ENCODE measurements at places on chromosomes 3 and 15. TPM values are rescaled to one million over a fixed set of nuclear protein-coding genes. Genes with fewer than 3 reads are reported as not detected.

RBMS3 gene
- not detected for polyA plus RNA-seq

CELSR3 gene
- polyA plus RNA-seq, result 0.28 TPM

OCA2 gene
- not detected for polyA plus RNA-seq

UROC1 gene
- not detected for polyA plus RNA-seq

ANAPC13 gene
- polyA plus RNA-seq, result 90.9 TPM

AHSG gene
- not detected for polyA plus RNA-seq

IREB2 gene
- polyA plus RNA-seq, result 14.6 TPM

LRRC15 gene
- not detected for polyA plus RNA-seq

DNA sequence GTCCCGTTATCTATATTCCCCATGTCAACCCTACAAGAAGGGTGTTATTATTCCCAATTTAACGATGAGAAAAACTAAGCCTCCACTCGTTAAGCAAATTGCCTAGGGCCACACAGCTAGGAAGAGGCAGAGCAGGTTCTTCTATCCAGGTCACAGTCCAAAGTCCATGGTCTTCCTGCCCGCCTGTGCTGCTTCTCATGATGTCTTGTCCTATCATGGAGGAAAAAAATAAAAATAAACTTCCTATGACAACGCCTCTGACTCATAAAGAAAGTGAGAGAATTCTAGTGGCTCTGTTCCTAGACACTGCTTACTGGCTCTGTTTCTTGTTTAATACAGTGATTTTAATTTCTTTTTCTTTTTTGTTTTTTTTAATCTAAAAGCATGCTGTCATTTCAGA, 9.7 kb downstream of the COL8A1 start:
- no peak overlapping the region for H3K27ac ChIP-seq
- no peak overlapping the region for H3K4me3 ChIP-seq
- H3K4me1 ChIP-seq, result no peaks in the 10 kb centered on the region
- H3K36me3 ChIP-seq, result no peaks in the 10 kb centered on the region
- DNase-seq, result no peak
- H3K27me3 ChIP-seq, result peaks cover 9% of the 10 kb centered on the region

GRCh38 chr3:67447393-67447792, 207.0 kb downstream of the SUCLG2 start:
- H3K36me3 ChIP-seq, result peaks cover 14% of the 10 kb centered on the region
- no peak for DNase-seq
- no peaks in the 10 kb centered on the region for H3K27me3 ChIP-seq
- no peak overlapping the region for H3K4me3 ChIP-seq
- peaks cover 5% of the 10 kb centered on the region for H3K4me1 ChIP-seq

DNA sequence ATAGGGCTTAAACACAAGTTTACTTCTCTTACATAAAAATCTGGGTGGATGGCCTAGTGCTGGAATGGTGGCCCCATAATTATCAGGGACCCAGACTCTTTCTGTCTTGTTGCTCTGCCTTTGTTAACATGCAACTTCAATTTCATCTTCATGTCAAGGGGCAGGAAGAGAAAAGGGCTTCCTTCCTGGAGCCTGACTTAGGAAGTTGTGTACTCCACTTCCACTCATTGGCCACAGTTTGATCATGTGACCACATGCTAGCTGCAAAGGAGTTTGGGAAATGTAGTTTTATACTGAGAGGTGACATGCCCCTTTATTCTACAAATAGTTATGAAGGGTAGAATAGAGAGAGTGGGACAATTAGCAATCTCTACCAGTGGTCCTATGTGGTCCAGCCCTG, 39.3 kb downstream of the RHCG start:
- DNase-seq, result no peak
- peaks cover 67% of the 10 kb centered on the region for H3K27me3 ChIP-seq
- peaks cover 8% of the 10 kb centered on the region for H3K36me3 ChIP-seq
- no peaks in the 10 kb centered on the region for H3K4me1 ChIP-seq

GRCh38 chr3:190692256-190692655, 170.2 kb downstream of the GMNC start:
- H3K36me3 ChIP-seq, result peaks cover 14% of the 10 kb centered on the region
- H3K27me3 ChIP-seq, result peaks cover 5% of the 10 kb centered on the region
- H3K4me1 ChIP-seq, result no peaks in the 10 kb centered on the region

DNA sequence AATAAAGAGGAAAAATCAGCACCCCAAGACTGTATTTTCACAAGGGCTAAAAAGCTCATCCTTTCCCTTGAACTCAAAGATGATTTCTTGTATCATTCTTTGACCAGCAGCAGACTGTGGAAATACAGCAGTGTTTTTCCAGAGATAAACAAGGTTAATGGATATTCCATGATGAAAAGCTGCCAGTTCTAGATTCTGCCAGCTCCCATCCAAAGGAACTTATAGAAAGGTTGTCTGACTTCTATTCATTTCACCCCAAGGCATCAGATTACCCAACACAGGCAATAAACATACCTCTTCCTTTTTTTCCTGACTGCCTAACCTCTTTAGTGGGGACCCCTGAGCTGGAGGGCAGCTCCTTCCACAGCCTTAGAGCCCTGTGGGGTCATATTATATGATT, 375.8 kb upstream of the THBS1 start:
- no peak overlapping the region for H3K27ac ChIP-seq
- H3K4me3 ChIP-seq, result no peak overlapping the region
- no peaks in the 10 kb centered on the region for H3K4me1 ChIP-seq
- no peaks in the 10 kb centered on the region for H3K27me3 ChIP-seq

DNA sequence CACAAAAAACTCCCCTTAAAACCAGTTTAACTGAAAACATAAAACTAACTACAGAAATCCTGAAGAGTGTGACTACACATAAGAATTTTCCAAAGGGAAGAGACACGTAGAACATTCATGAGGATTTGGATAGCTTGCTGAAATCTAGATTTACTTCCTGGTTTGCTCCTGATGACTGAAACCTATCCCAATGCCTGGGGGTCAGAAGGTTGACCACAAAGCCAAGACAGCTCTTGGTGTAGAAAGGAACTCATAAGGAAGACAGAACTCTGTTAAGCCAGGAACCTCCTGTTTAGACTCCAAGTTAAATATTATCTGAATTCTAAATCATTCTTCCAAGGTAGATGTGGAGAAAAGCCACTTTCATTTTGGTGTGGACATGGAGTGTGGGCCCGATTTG, 92.8 kb downstream of the TFG start:
- no peak overlapping the region for H3K27ac ChIP-seq
- H3K27me3 ChIP-seq, result peaks cover 10% of the 10 kb centered on the region
- no peak for DNase-seq

DNA sequence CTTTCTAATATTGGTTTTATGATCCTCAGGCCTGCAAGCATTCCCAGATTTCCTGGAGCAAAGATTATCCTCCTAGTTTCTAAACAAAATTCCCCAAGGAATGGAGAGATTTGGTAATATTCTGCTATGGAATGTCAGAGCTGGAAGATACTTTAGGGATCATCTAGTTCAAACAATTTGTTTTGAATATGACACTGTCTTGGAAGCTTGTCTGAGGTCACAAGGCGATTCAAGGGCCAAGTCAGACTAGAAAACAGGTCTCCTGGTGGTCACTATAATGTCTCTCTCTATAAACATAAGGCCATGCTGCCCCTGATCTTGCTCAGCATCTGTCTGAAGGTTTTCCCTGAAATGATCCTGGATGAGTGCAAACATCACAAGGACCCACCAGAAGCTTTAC, 143.4 kb upstream of the BCL6 start:
- no peaks in the 10 kb centered on the region for H3K36me3 ChIP-seq
- no peak overlapping the region for H3K4me3 ChIP-seq
- peaks cover 7% of the 10 kb centered on the region for H3K27me3 ChIP-seq
- DNase-seq, result no peak
- no peak overlapping the region for H3K27ac ChIP-seq

- H3K36me3 ChIP-seq, result peaks cover 6% of the 10 kb centered on the region
- peaks cover 28% of the 10 kb centered on the region for H3K27me3 ChIP-seq
- H3K27ac ChIP-seq, result no peak overlapping the region
- H3K4me1 ChIP-seq, result peaks cover 7% of the 10 kb centered on the region
Observed at GRCh38 chr15:62307551-62307950, 142.5 kb upstream of the C2CD4B start.

GRCh38 chr3:5437296-5437782, 249.8 kb downstream of the EDEM1 start:
- H3K27ac ChIP-seq, result no peak overlapping the region
- H3K36me3 ChIP-seq, result no peaks in the 10 kb centered on the region
- DNase-seq, result no peak
- no peaks in the 10 kb centered on the region for H3K27me3 ChIP-seq
- H3K4me1 ChIP-seq, result peaks cover 18% of the 10 kb centered on the region

- no peak for DNase-seq
- no peaks in the 10 kb centered on the region for H3K4me1 ChIP-seq
- no peaks in the 10 kb centered on the region for H3K36me3 ChIP-seq
- no peak overlapping the region for H3K4me3 ChIP-seq
Observed at GRCh38 chr3:11004563-11004962, 12.0 kb downstream of the SLC6A1 start.

- DNase-seq, result no peak
- H3K27me3 ChIP-seq, result no peaks in the 10 kb centered on the region
- no peaks in the 10 kb centered on the region for H3K36me3 ChIP-seq
Observed at GRCh38 chr3:154242766-154243165, 81.5 kb downstream of the DHX36 start.

GRCh38 chr3:161069511-161070251, 35.5 kb downstream of the B3GALNT1 start:
- no peaks in the 10 kb centered on the region for H3K36me3 ChIP-seq
- peak overlapping the region; percentile 81 for H3K4me3 ChIP-seq
- DNase-seq, result peak; percentile 53
- peaks cover 49% of the 10 kb centered on the region for H3K4me1 ChIP-seq

GRCh38 chr3:172074586-172074985, 35.2 kb downstream of the FNDC3B start:
- H3K4me1 ChIP-seq, result no peaks in the 10 kb centered on the region
- H3K27ac ChIP-seq, result no peak overlapping the region
- peaks cover 11% of the 10 kb centered on the region for H3K27me3 ChIP-seq
- H3K36me3 ChIP-seq, result no peaks in the 10 kb centered on the region
- DNase-seq, result no peak
- no peak overlapping the region for H3K4me3 ChIP-seq

GRCh38 chr3:35291471-35292236, 347.7 kb upstream of the ARPP21 start:
- H3K4me1 ChIP-seq, result no peaks in the 10 kb centered on the region
- no peak overlapping the region for H3K27ac ChIP-seq
- H3K36me3 ChIP-seq, result no peaks in the 10 kb centered on the region
- no peaks in the 10 kb centered on the region for H3K27me3 ChIP-seq
- no peak for DNase-seq

DNA sequence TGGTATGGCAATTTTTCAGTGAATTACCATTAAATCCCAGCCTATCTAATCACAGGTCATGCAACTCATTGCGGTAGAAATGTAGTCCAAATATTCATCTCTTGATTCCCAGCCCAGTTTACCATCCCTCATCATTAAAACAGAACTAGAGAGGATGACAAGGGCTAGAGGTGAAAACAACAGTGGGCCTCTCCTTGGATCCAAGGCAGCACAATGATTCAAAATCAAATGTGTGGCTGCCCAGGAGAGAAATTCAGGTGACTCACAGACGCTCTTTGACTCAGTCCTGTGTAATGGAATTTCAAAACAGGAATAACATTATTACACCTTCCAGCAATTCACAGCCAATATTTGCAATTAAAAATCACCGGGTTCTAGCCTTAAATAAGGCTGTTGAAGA, 246.5 kb downstream of the TBL1XR1 start:
- no peaks in the 10 kb centered on the region for H3K27me3 ChIP-seq
- no peaks in the 10 kb centered on the region for H3K36me3 ChIP-seq
- no peaks in the 10 kb centered on the region for H3K4me1 ChIP-seq
- H3K27ac ChIP-seq, result no peak overlapping the region

DNA sequence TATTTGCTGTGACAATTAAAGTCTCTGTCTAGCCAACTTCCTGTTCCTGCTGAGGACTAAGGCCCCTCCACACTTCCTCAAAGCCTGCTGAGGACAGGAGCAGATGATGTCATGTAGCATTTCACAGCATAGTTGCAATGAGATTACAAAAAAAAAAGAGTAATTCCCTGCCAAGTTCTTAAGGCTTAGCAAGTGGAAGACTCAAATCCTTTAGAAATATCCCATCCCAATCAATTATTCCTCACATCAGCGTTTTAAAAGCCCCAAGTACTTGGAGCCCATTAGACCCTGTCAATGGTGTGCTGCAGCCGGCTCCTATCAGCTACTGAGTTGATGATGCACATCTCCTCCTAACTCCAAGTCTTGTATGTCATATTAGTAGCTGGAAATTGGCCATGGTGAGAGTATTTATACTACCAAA, 51.7 kb downstream of the TRANK1 start:
- DNase-seq, result peak; percentile 75
- H3K36me3 ChIP-seq, result peaks cover 29% of the 10 kb centered on the region
- peaks cover 91% of the 10 kb centered on the region for H3K4me1 ChIP-seq
- H3K27ac ChIP-seq, result peak overlapping the region; percentile 99
- H3K4me3 ChIP-seq, result peak overlapping the region; percentile 65

GRCh38 chr15:72740219-72740618, 43.3 kb downstream of the ADPGK start:
- no peak overlapping the region for H3K4me3 ChIP-seq
- peaks cover 18% of the 10 kb centered on the region for H3K36me3 ChIP-seq
- H3K27me3 ChIP-seq, result no peaks in the 10 kb centered on the region
- DNase-seq, result peak; percentile 6

GRCh38 chr3:179971280-179971679, 65.5 kb downstream of the PEX5L start:
- H3K4me1 ChIP-seq, result no peaks in the 10 kb centered on the region
- no peak for DNase-seq
- H3K27me3 ChIP-seq, result peaks cover 14% of the 10 kb centered on the region
- H3K27ac ChIP-seq, result no peak overlapping the region

DNA sequence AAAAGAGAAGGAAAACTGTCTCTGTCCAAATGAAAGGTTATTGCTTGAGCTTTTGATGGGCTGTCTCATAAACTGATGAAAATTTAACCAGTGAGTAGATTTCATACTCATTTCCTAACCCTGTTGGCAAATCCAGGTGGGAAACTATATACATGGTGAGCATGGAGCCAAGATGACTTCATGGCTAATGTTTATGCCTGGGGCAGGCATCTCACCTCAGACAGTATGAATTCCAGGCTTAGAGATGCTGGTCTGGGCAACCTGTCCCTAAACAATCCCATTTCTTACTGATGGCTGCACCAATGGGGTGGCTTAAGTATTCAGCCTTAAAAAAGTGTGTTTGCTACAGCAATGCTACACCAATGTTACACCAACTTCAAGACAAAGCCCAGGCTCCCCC, 58.1 kb downstream of the SLTM start:
- no peak for DNase-seq
- H3K27me3 ChIP-seq, result no peaks in the 10 kb centered on the region
- peaks cover 8% of the 10 kb centered on the region for H3K36me3 ChIP-seq
- H3K4me3 ChIP-seq, result peak overlapping the region; percentile 5
- H3K27ac ChIP-seq, result no peak overlapping the region
- no peaks in the 10 kb centered on the region for H3K4me1 ChIP-seq

DNA sequence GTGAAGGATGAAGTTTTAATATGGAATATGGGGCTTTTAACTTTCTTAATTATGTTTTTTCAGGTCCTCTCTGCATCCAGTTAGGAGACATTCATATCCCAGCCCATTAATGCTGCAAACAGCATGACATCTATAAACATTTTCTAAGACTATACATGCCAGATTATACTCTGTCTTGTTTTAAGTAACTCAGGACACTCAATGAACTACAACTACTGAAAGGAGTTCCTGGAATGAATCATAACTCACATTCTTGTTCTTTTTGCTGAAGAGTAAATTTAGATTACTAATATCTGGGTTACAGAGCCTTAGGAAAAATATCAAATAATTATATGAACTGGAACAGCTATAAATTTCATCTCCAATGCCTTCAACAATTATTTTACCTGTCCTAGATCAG, 167.4 kb downstream of the STAG1 start:
- no peaks in the 10 kb centered on the region for H3K27me3 ChIP-seq
- H3K4me3 ChIP-seq, result no peak overlapping the region
- H3K4me1 ChIP-seq, result peaks cover 9% of the 10 kb centered on the region

GRCh38 chr15:58830556-58830955, 59.5 kb downstream of the MINDY2 start:
- no peaks in the 10 kb centered on the region for H3K27me3 ChIP-seq
- DNase-seq, result no peak
- H3K4me3 ChIP-seq, result peak overlapping the region; percentile 32
- H3K36me3 ChIP-seq, result no peaks in the 10 kb centered on the region
- H3K27ac ChIP-seq, result no peak overlapping the region
- peaks cover 39% of the 10 kb centered on the region for H3K4me1 ChIP-seq
